ENCODE measurements at places on chromosomes 6 and 20. TPM values are rescaled to one million over a fixed set of nuclear protein-coding genes. Genes with fewer than 3 reads are reported as not detected.

- no peak for DNase-seq
Measured at GRCh38 chr6:38117281-38117680, 297.8 kb downstream of the ZFAND3 start.

DNA sequence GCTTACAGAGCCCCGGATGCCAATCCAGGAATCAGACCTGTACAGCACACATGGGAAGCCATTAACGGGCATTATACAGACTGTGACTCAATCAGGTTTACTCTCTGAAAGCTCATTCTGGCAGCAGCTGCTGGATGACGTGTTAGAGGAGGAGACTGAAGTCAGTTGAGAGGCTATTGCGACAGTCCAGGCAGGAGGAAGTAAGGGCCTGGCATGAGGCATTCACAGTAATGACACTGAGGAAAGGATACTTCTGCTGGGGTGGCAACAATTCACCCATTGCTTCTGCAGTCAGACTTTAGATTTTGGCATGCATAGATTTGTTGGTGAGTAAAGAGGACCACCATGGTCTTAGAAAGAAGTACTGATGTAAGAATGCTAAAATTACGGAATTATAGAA, 151.0 kb upstream of the HEY2 start:
- DNase-seq, result no peak

- DNase-seq, result peak; percentile 38
Measured at GRCh38 chr6:135163440-135163738, 17.7 kb upstream of the MYB start.

- no peak for DNase-seq
Measured at GRCh38 chr20:36794116-36794474, 20.5 kb upstream of the DSN1 start.

DNA sequence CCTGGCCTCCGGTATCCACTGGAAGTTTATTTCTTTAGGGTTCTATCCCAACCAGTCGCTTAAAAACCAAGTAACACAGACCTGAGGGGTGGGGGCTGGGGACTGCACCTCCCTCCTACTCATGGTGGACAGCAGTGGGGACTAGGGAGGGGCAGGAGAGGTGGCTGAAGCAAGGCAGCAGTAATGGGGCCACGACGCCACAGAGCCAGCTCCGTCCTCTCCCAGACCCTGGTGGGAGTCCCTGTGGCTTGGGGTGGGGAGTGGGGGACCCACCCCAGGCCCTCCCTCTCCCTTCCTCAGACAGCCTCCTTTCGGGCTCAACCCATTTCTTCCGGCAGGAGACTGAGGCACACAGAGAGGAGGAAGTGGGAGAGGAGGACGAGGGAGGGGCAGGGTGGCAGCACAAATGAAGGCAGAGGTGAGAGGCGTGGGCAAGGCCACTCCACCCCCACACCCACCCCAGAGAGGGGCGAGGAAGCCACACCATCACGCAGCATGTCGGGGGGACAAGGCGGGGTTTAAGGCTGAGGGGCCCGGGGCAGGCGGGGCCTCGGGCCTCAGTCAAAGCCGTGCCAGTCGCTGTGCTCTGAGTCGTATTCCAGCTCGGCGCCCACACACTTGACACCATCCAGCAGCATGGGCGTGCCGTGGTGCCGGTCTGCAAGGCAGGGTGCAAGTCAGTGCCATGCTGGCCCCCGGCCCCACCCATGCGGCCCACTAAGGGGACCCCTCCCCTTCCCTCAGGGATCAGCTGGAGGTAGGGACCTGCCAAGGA, 13.9 kb downstream of the ADISSP start:
- DNase-seq, result no peak

Gene NOX3
- total RNA-seq, result not detected
